Endodermal cell (in vitro differentiated cells): ENCODE measurements at places on chromosomes 2 and 18.
A peak's percentile ranks its signal among the peaks of the same experiment; 100 is the strongest.

DNA sequence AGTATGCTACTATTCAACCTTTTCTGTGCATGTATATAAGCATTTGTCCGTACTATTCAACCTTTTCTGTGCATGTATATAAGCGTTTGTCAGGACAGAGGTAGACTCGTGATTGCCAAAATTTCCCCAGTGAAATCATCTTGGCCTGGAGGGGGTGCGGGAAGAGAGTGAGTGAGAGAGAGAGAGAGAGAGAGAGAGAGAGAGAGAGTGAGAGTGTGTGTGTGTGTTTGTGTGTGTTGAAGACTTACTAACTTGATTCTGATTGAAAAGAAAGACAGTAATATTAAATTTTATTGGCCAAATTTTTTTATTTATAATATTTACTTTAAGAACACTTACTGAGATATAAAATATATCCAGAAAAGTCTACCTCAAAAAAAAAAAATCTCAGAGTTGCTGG is 19.1 kb downstream of the FAM117B start:
- no peaks in the 10 kb centered on the region for H3K36me3 ChIP-seq
- no peak for DNase-seq
- no peaks in the 10 kb centered on the region for H3K4me1 ChIP-seq
- peak overlapping the region; percentile 23 for H3K4me3 ChIP-seq
- H3K27me3 ChIP-seq = no peaks in the 10 kb centered on the region

DNA sequence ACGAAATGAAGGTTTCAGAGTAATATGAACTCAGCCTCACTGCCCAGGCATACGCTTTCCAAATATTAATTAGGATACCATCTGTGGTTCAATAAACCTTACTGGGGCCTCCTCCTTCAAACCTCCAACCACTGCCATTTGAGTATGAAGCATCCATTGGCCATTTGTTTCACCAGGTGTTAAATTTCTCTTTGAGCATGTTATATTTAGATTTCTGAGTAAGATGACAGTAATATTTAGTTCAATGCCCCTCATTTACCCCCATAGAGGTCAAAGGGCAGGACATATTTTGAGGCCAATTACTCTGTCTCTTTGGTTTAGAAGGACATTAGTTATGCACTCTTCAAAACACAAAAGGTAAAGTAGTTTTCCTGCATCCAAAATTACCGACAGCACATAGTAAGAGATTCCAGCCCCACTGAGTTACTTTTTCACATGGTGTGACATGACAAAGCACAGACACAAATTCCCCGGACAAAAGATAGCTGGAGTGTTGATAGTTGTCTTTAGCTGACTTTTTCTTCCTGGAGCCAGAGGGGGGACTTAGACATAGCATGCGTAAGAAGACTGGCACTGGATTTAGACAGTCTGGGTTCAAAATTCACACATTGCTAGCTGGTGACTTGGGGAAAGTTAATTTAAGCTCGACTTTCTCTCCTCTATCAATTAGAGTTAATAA is 33.1 kb upstream of the LNPK start:
- H3K36me3 ChIP-seq = no peaks in the 10 kb centered on the region
- H3K4me1 ChIP-seq = peaks cover 2% of the 10 kb centered on the region
- no peak overlapping the region for H3K4me3 ChIP-seq
- H3K27me3 ChIP-seq = peaks cover 13% of the 10 kb centered on the region
- no peak for DNase-seq
- no peak overlapping the region for H3K27ac ChIP-seq

- no peaks in the 10 kb centered on the region for H3K27me3 ChIP-seq
- no peak for DNase-seq
- no peaks in the 10 kb centered on the region for H3K4me1 ChIP-seq
- no peak overlapping the region for H3K4me3 ChIP-seq
- no peaks in the 10 kb centered on the region for H3K36me3 ChIP-seq
- H3K27ac ChIP-seq = no peak overlapping the region
Observed at GRCh38 chr2:138676619-138677021, 103.6 kb downstream of the NXPH2 start.

- peaks cover 96% of the 10 kb centered on the region for H3K36me3 ChIP-seq
- H3K4me1 ChIP-seq = peaks cover 3% of the 10 kb centered on the region
- no peak for DNase-seq
- no peaks in the 10 kb centered on the region for H3K27me3 ChIP-seq
Observed at GRCh38 chr2:11582612-11582861, 48.7 kb downstream of the GREB1 start.
